ENCODE measurements at places on chromosomes 11 and 22. TPM values are rescaled to one million over a fixed set of nuclear protein-coding genes. Genes with fewer than 3 reads are reported as not detected.

- peak; percentile 92 for DNase-seq
These were observed at the start of gene APOBEC3B for GRCh38 chr22:38981992-38982927. APOBEC3B (plus strand) TSS chr22:38982347; CDS start chr22:38982454, 107 bp downstream.

- peak; percentile 85 for DNase-seq
These were observed 15.1 kb downstream of the FXYD6 start for GRCh38 chr11:117861151-117862018.

DNA sequence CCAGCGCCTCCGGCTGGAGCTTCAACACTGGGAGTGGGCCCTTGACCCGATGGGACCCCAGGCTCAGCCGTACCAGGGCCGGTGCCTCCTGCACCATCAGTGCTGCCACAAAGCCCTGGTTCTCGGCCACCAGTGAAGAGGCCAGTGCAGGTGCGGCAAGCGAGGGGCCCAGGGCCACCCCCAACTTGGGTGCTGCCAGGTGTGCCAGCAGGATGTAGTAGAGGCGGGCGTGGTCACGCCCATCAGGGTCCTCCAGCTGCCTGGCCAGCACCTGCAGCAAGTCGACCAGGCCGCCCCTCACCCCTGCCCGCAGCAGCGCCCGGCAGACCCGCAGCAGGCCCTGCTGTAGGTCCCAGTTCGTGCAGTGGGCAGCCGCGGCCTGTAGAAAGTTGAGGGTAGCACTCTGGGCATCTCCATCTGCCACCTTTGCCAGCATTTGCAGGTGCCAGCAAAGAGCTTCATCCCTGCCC, 2.3 kb downstream of the AP5B1 start:
- no peak for DNase-seq

DNA sequence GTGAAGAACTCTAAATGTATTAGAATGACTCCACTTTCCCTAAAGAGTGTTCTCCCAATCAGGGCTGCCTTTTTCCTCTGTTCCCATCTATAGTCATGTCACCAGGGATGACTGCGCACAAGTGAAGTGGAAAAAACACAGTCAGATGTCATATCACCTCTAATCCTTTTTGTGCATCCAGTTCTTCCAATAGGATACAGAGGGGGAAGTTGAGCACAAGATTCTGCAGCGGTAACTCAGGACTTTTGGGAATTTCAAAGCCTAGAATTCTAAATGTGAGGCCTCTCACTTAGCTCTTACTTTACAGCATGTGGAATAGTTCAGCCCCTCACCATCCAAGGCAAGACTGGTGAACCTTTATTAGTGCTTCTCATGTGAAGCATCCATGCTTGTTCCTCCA, 602.6 kb downstream of the NTM start:
- DNase-seq, result no peak

LRRC74B gene
- total RNA-seq, result not detected

NRGN gene
- total RNA-seq, result 2.9 TPM

PANX2 gene
- 0.31 TPM for total RNA-seq

Measured in tongue (tissue), 3 donors.